Activated CD4-positive, alpha-beta T cell treated with anti-CD3 and anti-CD28 coated beads for 24 hours (primary cell): ENCODE measurements at places on chromosomes 6 and 20.

DNA sequence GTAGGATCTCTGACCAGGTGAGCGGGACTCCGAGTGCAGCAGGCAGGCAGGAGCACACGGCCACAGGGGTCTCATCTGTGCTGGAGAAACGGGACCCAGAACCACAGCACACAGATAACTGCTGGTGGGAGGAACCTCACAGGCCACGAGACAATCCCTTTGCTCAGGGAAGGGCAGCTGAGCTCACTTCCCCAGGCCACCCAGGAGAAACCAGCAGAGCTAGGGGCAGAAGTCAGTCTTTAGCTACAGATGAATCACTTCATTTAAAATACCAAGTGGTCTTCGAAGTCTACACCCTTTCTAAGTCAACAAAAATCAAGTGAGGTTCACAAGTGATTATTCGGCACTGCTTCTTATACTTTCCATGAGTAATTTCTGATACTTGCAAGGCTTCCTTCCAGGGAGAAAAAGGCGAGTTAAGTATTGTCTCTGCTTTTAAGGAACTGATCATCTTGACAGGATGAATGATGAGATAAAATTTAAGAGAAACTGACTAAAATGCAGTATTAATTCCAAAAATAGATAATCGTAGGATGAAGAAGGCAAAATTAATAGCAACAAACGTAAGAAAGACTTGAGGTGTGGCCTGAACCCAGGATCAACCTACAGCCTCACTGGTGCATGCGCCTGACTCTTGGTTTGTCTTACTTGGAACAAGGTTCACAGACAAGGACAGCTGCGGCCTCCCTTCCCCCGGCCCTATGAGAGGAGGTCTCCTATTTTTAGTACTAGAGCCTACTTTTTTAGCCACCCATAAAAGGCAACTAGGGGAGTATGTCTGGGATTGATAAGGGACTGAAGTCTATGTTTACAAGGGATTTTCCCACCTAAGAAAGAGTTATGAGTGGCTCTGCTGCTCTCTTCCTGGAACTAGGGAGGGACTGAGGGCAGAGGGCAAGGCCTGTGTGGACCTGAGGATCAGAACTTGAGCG lies 233.6 kb downstream of the TTLL2 start:
- no peak for DNase-seq

GRCh38 chr6:3561725-3562124 lies 104.9 kb upstream of the SLC22A23 start:
- DNase-seq = no peak

- no peak for DNase-seq
Measured at GRCh38 chr20:1885254-1885653, 10.0 kb upstream of the SIRPA start.

GRCh38 chr6:56951049-56951831 lies 3.7 kb upstream of the BEND6 start:
- no peak for DNase-seq

GRCh38 chr20:2800521-2801285 lies at the start of gene CPXM1:
TSS of gene CPXM1 (minus strand) at chr20:2800627. CDS start at chr20:2800572, 55 bp downstream.
- DNase-seq = no peak

- DNase-seq = no peak
Measured at GRCh38 chr20:18252597-18253451, 35.5 kb upstream of the ZNF133 start.

GRCh38 chr20:49336786-49337185 lies 58.9 kb upstream of the ZNFX1 start:
- DNase-seq = no peak

GRCh38 chr6:134093007-134093573 lies 40.7 kb upstream of the SLC2A12 start:
- DNase-seq = no peak

- DNase-seq = no peak
Measured at GRCh38 chr6:15335385-15335784, 89.5 kb downstream of the JARID2 start.

DNA sequence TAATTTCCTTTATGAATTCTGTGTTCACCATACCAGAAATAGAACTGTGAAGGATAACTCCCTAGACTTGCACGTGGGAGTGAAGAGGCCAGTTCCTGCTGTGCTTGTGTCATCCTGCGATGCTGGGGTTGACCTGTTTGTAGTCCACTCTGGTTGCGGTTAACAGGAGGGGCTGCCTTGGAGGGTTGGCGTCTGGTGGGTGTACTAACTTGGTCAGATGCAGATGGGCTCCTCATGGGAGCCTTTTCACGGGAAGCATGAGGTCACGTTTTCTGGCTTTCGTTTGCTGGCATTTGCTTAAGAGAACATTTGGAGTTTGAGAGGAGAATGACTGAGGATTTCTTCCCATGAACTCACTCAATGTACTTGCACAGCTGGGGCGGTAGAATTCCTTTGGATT lies 41.2 kb downstream of the IGF2R start:
- DNase-seq = no peak

DNA sequence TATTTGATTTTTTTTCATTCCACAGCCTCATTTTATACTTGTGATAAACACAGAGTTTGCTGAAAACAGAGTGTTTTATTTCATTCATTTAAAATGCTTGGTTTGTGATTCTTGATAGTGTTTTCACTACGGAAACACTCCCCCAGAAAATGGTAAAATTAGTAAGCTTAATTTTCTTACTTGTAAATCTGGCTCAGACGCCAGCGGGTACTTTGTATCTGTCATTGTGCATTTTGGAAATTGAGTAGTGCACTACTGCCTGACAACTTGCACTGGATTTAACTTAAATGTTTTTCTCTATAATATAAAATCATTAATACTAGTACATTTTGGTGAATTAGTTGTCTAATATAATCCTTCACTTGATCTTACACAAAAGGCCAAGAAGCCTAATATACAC lies 37.0 kb upstream of the HINT3 start:
- no peak for DNase-seq

DNA sequence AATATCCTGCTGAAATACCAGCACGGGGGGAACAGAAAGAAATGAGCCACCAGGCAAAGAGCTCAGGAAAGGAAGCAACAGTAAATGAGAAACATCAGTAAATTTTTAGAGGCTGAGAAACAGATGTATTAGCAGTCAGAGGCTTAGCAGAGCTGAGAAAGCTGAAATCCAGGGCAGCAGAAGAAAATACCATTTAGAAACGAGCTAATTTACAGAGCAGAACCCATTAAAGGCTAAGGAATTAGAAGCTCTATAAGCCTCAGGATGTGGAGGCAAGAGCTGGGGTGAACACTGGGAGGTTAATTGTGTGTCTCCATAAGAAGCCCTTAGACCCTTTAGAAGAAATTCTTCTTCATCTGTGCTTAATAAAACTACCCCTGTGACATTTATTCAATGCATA lies 178.6 kb upstream of the RGS17 start:
- no peak for DNase-seq

GRCh38 chr6:33952016-33952415 lies 148.2 kb upstream of the MLN start:
- DNase-seq = no peak
